Activated CD4-positive, CD25-positive, alpha-beta regulatory T cell treated with anti-CD3 and anti-CD28 coated beads, Interleukin-2, amount 50 U/mL, for 24 hours (primary cell): ENCODE measurements at places on chromosomes 3 and 15.

GRCh38 chr3:131349946-131350347, 31.6 kb upstream of the NUDT16 start:
- no peak for ATAC-seq

- no peak for ATAC-seq
Observed at GRCh38 chr3:86814918-86815655, 175.9 kb downstream of the VGLL3 start.

GRCh38 chr15:69346112-69346511, 47.4 kb downstream of the PAQR5 start:
- ATAC-seq: no peak

GRCh38 chr3:13025090-13025489, 48.1 kb downstream of the IQSEC1 start:
- no peak for ATAC-seq

GRCh38 chr3:113557374-113557773, 25.0 kb downstream of the SIDT1 start:
- no peak for ATAC-seq

DNA sequence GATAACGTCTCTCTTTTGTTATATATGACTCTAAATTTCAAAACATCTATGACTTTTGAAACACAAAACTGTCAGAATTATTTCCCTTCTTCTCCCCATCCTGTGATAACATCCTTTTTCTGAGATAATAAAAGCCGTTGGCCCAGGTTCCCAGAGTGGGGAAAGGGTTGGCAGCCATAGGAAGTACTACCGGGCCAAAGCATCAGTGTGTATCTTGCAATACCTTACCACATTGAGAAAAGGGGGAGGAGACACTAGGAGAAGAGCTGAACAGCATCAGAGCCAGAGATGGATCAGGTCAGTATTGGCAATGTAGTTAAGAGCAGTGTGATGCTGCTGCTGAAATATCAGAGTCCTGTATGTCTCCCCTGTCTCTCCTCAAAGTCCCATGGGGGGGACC, 210.0 kb upstream of the PROK2 start:
- no peak for ATAC-seq
